ENCODE measurements at places on chromosomes 7 and 10. TPM values are rescaled to one million over a fixed set of nuclear protein-coding genes. Genes with fewer than 3 reads are reported as not detected.
A peak's percentile ranks its signal among the peaks of the same experiment; 100 is the strongest.

Gene SPDYE1
- not detected for total RNA-seq

Gene OR6B1
- not detected for total RNA-seq

Gene CREB5
- 19.7 TPM for total RNA-seq

Gene KLF6
- total RNA-seq: 186 TPM

Gene NKX2-3
- total RNA-seq: not detected

Gene NHLRC2
- 84.3 TPM for total RNA-seq

Gene STMP1
- 18.4 TPM for total RNA-seq

Gene CALML5
- total RNA-seq: not detected

Gene PTF1A
- not detected for total RNA-seq

Gene KCNMA1
- total RNA-seq: 13.6 TPM

Gene FFAR4
- total RNA-seq: 2.9 TPM

Gene PRKRIP1
- total RNA-seq: 30.5 TPM

Gene VIPR2
- 4.6 TPM for total RNA-seq

Gene SKAP2
- 46.5 TPM for total RNA-seq

Gene AKR1C4
- total RNA-seq: not detected

DNA sequence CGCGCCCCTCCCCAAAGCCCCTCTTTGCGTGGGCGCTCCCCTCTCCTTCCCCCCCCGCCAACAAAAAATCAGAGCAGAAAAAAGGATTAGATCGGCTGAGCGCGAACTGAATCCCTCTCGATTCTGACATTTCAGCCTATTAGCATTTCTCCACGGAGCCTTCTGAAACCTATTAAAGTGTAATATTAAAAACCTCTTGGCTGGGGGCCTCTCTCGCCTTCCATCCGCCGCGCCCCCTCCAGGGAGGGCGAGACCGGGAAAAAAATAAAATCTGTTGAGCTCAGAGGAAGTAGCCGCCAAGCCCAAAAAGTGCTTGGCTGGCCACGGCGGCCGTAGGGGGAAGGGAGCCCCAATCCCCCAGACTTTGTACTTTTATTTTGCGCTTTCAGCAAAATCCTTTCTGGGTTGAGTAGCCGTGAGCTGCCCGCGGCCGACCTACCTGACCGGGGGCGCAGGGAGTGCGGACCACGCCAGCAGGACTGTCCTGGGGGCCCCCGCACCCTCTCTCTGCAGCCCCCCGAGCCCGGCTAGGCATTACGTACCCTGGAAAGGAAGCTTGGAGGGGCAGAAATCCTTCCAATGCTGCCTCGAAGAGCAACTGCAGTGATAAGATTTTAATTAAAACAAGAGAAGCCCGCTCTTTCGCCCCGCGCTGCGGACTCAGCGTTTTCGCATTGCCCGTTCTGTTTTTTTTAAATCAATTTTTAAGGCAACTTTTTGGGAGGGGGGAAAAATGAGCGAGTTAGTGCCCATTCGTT is 1.3 kb upstream of the TNRC18 start:
- no peak for DNase-seq

DNA sequence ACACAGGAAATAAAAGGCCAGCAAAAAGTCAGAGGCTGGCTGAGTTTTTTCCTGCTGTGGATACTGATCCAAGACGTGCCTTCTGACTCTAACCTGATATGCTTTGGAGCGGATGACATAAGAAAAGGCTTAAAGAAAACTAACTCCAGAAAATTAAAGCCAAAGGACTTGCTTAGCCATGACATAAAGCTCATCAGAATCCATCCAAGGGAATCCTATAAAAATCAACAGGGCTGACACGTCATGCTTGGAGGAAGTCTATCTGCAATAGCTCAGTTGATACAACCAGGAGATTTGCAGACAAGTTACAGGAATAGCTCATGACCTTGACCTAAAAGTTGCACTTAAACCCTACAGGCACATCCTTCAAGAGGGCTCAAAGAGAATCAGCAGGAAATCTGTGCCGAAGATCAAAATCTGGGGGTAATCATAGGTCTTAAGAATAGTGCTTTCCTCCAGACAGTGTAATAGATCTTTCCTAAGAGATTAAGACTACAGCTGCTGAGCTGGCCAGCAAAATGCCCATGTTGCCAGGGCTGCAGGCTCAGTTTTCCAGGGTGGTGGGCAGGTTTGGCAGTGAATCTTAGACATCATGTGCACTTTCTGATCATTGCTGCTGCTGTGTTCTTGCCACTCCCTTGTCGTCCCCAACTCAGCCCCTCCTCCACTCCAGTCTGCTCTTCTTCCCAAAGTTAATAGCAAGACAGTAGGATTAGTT is 111.5 kb upstream of the SVIL start:
- DNase-seq: no peak

DNA sequence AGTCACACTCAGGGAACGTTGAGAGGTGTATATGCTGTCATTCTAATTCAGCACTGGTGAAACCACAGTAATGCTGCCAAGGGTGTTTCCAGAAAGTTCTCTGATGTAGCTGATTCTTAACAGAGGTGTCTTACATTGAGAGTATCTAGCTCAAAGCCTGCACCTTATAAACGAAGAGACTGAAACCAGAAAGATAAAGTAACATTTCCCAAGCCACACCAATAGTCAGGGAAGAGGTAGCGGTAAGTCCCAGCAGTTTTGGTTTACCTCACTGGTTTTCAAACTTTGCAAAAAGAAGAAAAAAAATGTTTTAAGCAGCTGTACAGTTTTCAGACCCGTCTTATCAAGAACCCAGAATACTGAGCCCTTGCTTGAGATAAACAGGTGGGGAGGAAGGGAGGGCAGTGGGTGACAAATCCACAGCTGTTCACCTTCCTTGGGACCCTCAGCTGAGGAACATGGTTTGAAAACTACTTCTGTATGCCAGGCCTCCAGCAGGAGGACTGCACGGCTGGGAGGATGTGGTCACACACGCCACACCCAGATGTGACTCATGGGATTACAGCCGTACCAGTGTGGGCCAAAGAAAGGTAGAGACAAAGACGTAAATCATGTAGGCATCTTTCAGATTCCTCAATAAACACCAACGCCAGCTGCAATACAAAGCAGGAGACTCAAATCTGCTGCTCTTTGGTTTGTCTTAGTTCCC is 63.9 kb upstream of the GSDME start:
- DNase-seq: peak; percentile 64

DNA sequence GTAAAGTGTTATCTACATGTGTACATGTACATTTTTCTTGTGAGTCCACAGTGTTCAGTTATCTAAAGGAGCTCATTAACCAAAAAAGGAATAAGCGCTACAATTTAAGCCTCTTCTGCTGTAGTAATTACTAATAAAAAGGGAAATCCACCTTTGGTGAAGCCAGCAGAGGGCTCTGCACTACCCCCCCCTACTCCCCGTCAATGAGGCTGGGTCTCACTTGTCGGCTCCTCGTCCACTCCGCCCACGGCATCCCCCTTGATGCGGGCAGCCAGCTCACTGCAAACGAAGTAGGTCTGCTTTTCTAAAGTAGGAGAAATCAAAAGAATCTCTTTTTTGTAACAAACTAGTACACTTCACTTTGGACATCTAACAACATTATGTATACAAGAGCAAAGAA is 4.7 kb upstream of the WASHC2A start:
- no peak for DNase-seq

DNA sequence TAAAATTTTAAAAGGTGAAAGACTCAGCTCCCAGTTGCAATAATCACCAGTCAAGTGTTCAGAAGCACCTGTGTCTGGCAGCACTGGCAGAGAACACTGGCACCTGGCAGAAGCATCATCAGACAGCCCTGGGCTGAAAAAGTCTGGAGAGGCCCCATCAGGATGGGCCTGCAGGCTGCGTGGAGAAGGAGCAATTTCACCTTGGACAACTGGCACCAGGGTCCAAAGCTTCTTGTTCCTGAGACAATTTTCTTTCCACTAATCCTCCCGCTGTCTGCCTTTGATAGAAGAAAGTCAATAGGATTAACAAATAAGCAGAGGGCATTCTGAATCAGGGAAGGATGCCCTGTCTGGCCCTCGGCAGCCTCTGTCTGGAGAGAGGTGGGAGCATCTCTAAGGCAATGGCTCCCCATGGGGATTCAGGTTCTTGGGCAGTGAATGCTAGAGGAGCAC is 6.5 kb downstream of the COBL start:
- DNase-seq: no peak

DNA sequence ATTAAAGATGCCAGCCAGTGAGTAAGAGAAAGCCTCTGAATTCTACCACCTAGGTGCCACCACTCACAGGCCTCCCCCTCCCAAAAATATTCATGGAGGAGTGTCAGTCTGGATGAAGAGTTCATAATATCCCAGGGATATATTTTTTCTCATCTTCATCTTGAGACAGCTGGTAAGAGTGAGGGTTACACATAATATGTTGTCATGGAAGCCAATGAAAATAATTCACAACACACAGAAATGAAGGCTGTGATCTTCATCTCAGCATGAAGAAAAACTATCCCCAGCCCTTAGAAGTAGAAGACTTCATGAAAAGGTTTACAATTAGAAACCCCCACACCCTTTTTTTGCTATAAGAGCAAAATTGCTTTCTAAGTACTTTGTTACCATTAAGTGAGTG is 175.6 kb downstream of the DNAH11 start:
- DNase-seq: no peak

- DNase-seq: no peak
These were observed 8.4 kb upstream of the SAMD8 start for GRCh38 chr10:75102830-75103673.

DNA sequence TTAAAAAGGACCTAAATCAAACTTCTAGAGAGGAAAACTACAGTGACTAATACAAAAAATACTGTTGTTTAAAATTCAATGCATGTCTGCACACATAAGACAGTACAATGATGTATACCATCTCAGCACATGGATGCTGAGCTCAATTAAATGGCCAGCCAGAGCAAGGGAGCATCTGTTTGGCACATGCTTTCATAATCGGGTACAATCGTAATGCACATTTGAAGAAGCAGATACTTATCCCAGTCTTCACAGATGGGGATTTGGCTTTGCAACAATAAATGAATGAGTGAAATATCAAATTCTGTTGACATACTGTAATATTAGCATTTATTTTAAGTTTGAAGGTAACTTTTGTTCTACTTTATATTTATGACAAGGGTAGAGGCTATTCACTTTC is 187.8 kb downstream of the CRPPA start:
- DNase-seq: no peak

DNA sequence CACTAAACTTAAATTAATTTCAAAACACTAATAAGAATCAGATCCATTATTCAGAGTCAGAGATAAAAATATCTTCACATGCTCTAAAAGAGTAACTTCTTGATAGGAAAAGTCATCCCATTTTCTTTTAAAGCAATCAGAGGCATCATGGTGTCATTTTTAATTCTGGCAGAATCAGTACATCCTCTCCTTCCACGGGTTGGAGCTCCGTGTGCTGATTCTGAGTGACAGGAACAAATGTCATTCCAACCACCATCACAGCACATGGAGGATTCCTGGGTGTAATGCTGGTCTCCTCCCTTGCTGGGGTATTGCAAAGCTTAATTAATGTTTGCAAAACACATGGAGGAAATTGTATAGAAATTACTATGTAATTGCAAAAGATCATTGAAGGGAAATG is 114.5 kb upstream of the IMMP2L start:
- DNase-seq: no peak

GRCh38 chr7:130918129-130919052 is 184.4 kb upstream of the KLF14 start:
- no peak for DNase-seq

- no peak for DNase-seq
These were observed 25.0 kb downstream of the C10orf105 start for GRCh38 chr10:71694567-71694968.

- no peak for DNase-seq
These were observed 37.4 kb upstream of the GRM8 start for GRCh38 chr7:127290116-127290655.

GRCh38 chr7:100575746-100576383 is 2.2 kb upstream of the SAP25 start:
- no peak for DNase-seq

- DNase-seq: no peak
These were observed 73.0 kb downstream of the IGF2BP3 start for GRCh38 chr7:23397241-23397640.

DNA sequence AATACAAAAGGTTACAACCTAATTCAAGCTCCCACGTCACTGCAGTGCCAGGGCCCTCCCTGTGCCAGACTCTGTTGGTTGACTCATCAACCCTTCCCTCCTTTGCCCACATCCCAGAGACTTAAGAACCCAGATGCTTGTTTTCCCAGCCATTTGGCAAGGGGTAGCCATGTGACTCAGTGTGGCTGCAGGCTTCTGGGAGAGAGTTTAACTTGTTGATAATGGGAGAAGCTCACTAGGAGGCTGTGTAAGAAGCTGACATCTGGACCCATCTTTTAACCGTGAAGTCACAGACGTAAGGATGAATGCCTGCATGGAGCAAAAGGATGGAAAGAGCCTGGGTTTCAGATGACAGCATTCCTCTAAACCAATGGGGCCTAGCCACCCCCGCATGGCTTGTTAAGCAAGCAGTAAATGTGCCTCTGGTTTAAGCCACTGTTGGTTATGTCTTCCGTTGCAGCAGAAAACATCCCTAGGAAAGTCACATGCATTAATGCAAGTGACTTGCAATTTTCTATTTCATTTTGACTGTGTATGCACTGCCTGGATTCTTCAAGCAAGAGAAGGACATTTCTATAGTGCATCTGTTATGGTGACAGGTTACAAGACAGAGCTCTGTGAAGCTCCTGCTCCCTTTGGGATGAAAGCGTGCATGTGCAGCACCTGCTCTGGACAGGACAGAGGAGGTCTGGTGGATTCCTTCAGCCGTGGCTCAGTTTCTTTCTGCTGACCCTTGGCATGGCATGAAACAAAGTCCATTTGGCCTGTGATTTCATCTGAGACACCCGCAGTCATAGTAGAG is 57.5 kb upstream of the CREB5 start:
- DNase-seq: no peak

GRCh38 chr10:99374526-99374925 is 45.4 kb downstream of the CNNM1 start:
- DNase-seq: no peak

DNA sequence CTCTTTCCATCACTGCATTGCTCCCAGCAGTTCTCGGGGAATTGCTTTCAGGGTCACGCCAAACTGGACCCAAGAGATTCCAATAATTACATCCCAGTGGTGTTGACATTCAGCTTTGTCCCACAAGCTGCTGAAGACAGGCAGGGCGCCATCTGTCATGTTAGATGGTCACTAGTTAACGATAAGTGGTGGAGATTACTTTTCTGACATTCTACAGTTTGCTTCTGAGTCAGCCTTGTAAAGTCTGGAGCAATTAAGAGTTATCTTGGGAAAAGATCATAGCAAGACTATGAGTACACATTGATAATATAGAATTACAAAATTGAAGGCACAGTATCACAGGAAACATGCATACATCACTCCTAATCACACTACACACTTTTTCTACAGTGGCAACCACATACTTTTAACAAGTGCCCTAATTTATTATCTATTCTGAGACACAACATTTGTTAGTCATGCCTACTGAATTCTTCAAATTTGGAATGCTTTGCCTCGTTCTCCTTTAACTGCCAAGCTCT is 41.9 kb downstream of the SEMA3C start:
- no peak for DNase-seq

- DNase-seq: no peak
These were observed 5.0 kb downstream of the NCOA4 start for GRCh38 chr10:46025406-46025805.
